Stimulated activated CD8-positive, alpha-beta memory T cell treated with anti-CD3 and anti-CD28 coated beads, Interleukin-7, amount 100 ng/mL, for 1 hour (primary cell): ENCODE measurements at places on chromosomes 13 and 19.

- DNase-seq = no peak
Measured at GRCh38 chr13:64471916-64472315, 2758.2 kb downstream of the PCDH9 start.

GRCh38 chr13:58994777-58995176 is 1169.0 kb downstream of the DIAPH3 start:
- DNase-seq = no peak

DNA sequence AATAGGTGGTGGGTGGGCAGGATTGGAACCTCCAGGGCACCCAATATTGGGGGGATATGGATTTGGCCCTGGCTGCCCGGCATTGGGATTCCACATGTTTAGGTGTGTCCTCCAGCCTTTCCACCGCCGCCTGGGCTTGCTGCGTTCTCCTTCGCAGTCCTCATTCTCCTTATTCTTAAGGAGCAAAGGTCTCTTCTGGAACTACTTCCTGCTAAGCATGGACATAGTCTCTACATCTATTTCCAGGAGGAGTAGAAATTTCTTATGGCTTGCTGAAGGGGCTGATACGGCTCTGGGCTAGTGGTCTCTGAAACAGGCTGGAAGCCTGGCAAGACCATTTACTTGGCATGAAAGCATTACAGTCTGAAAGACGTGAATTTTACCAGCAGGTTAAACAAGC is 9.2 kb upstream of the FCGBP start:
- no peak for DNase-seq

- DNase-seq = no peak
Measured at GRCh38 chr19:46678110-46678732, 17.2 kb upstream of the DACT3 start.
